ENCODE measurements at places on chromosomes 3 and 15.

- DNase-seq: no peak
Observed at GRCh38 chr3:43732747-43733425, 42.1 kb downstream of the ABHD5 start.

GRCh38 chr15:38069511-38070011 lies 135.1 kb downstream of the TMCO5A start:
- peak; percentile 87 for DNase-seq

DNA sequence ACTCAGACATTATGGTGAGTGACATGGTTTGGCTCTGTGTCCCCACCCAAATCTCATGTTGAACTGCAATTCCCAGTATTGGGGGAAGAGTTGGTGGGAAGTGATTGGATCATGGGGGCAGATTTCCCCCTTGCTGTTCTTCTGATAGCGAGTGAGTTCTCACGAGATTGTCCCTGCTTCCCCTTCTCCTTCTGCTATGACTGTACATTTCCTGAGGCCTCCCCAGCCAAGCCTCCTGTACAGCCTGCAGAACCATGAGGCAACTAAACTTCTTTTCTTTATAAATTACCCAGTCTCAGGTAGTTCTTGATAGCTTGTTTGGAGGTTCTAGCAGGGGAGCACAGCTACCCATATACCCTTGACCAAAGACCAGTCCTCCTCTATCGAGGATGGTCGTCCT lies 45.9 kb downstream of the ADAM10 start:
- DNase-seq: no peak

DNA sequence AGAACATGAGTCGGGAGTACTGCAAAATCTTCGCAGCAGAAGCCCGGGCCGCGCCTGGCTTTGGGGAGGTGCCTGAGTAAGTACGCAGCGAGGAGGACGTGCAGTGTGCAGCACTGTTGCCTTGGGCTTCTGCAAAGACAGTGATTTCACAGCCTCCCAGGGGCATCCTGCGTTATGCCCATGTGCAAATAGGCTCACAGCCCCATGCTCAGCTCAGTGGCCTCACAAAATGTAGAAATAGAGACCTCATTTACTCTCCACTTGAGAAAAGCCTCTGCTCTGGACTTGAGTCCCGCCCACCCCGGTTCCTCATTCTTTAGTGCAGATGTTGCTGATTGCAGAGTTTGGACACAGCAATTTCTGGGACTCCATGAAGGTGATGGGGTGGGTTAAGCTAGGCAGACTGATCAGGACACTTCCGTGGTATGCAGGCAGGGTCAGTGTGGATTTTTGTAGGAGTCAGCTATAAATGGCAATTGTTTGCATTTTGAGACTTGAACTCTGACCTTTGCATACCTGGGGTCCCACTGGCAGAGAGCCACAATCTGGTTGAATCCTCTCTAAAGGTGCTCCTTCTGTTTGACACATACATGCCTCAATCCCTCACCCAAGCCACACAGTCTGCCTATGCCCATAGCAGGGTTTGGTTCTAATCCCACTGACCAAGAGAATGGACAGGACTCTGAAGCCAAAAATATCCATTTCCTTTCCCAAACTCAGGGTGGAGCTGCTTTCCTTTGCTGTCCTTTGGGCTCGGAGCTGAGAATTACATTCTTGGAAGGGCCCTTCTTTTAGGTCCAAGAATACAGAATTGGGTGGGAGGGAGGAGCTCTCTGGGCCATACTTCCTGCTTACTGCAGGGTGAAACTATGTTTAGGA lies 20.7 kb upstream of the SLC28A1 start:
- DNase-seq: no peak

- no peak for DNase-seq
Observed at GRCh38 chr3:61349717-61350116, 98.5 kb upstream of the FHIT start.

GRCh38 chr3:125107861-125108567 lies 52.2 kb upstream of the HEG1 start:
- peak; percentile 74 for DNase-seq

DNA sequence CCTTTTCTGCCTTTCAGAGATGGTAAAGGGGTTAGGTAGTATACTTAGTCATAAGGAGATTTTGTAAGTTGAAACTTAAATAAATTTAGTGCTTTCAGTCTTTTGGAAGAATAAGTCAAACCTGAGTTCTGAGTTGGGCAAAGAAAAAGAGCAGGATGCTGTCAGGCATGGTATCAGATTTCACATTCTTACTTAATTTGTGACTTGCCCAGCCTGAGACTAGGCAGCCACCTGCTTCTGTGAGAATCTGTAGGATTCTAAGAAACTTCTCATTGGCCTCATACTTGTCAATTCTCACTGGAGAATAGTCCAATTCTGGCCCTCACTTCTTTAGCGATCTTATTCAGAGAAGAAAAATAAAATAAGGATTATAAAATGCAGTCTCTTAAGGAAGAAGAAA lies 577.5 kb downstream of the DIPK2A start:
- DNase-seq: no peak
